GM12878 (cell line): ENCODE measurements at places on chromosomes 12 and 14. TPM values are rescaled to one million over a fixed set of nuclear protein-coding genes. Genes with fewer than 3 reads are reported as not detected.

Gene AQP2
- total RNA-seq: not detected in 2 replicates

Gene TAC3
- total RNA-seq: not detected in 2 replicates

Gene ACACB
- total RNA-seq: 0.88 and 1.4 TPM in 2 replicates

Gene UTP20
- 20.0 and 21.6 TPM in 2 replicates for total RNA-seq

Gene ANKRD9
- total RNA-seq: 3.6 and 4.4 TPM in 2 replicates

Gene C12orf50
- not detected in 2 replicates for total RNA-seq
